ENCODE measurements at places on chromosomes 12 and 14. TPM values are rescaled to one million over a fixed set of nuclear protein-coding genes. Genes with fewer than 3 reads are reported as not detected.

The KRT2 gene
- not detected for total RNA-seq

The C12orf50 gene
- total RNA-seq, result not detected

The OTX2 gene
- total RNA-seq, result not detected

The C12orf54 gene
- total RNA-seq, result not detected

The ATN1 gene
- 9.0 TPM for total RNA-seq

The LTBP2 gene
- total RNA-seq, result 156 TPM

The ASB2 gene
- under 0.01 TPM for total RNA-seq

The ITGB7 gene
- total RNA-seq, result 0.56 TPM

The CACNA1C gene
- total RNA-seq, result 5.9 TPM

The PLXNC1 gene
- total RNA-seq, result 1.5 TPM

The HOXC9 gene
- total RNA-seq, result not detected

The TCL1A gene
- total RNA-seq, result not detected

The PRB2 gene
- not detected for total RNA-seq

The CD69 gene
- total RNA-seq, result not detected

The PRH2 gene
- total RNA-seq, result not detected

The DIO2 gene
- total RNA-seq, result 27.0 TPM

The TMEM132C gene
- total RNA-seq, result not detected

The RNASE11 gene
- not detected for total RNA-seq

The CIDEB gene
- 1.5 TPM for total RNA-seq

All from regular cardiac myocyte (primary cell).